ENCODE measurements at places on chromosomes 6 and 20. TPM values are rescaled to one million over a fixed set of nuclear protein-coding genes. Genes with fewer than 3 reads are reported as not detected.

GRCh38 chr20:36197271-36197670 is 39.0 kb upstream of the AAR2 start:
- DNase-seq = no peak

DNA sequence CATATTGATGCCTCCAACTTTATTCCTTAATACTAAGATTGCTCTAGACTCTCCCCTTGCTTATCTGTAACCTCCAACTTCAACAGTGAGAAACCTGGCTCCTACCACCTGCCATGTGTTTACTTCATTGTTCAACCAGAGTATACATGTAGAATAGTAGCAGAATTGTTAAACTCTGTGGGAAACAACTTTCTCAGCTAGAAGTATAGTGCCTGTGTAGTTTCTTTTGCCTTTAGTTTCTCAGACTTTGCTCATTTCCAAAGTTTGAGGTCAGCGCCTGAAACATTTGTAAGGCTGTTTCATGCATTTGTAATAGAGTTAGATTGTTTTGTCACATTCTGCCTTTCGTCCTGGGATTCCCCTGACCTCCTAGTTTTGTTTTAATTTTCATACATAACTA is 34.9 kb upstream of the HECA start:
- DNase-seq = no peak

The DPPA5 gene
- not detected for total RNA-seq

The MYBL2 gene
- total RNA-seq = 0.24 TPM

DNA sequence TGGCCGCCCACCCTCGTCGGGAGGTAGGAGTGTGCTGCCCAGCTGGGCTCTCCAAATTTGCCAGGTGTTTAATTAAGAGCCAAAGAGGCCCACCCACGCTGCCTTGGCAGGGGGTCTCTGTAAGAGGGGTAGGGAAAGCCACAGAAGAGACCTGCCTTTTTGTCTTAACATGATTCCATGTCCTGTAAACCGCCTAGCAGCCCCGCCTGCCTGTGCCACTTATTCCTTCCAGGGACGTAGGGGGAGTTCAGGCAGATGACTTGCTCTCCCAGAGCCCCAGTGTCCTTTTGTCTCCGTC is 2.1 kb downstream of the FAM210B start:
- DNase-seq = no peak

DNA sequence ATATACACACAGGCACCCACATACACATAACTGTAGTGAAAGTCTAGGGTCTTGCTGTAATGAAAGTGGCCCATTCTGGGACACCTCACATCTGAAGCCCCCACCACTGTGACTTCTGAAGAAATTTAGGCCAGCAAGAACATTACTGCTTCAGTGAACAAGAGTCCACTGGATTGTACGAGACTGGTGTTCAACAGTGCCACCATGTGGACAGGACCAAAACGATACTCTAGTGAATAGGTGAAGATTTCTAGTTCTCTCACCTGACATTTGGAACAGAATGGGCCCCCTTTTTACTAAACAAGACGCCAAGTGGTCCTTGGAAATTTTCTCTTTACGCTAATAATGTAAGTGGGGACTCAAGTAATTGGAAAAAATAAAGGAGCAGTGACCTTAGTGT is 156.9 kb downstream of the MAFB start:
- DNase-seq = no peak

GRCh38 chr6:54516321-54516720 is 208.1 kb downstream of the TINAG start:
- no peak for DNase-seq

The CST5 gene
- not detected for total RNA-seq

DNA sequence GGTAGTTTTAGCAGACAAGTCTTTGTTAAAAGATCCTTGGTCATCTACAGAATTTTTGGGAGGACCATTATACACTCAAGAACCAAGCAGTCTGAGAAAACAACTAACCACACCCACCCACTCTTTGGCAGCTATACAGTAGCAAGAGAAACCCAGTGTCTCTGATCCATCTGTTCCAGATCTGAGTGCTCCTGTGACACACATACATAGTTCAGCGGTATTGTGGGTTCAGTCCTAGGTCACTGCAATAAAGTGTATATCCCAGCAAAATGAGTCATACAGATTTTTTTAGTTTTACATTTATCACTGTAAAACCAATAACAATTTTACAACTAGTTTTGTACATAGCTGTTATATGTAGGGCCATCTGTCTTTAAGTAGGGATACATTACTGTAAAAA is 47.4 kb upstream of the PAK5 start:
- DNase-seq = peak; percentile 19

The TSPO2 gene
- not detected for total RNA-seq

DNA sequence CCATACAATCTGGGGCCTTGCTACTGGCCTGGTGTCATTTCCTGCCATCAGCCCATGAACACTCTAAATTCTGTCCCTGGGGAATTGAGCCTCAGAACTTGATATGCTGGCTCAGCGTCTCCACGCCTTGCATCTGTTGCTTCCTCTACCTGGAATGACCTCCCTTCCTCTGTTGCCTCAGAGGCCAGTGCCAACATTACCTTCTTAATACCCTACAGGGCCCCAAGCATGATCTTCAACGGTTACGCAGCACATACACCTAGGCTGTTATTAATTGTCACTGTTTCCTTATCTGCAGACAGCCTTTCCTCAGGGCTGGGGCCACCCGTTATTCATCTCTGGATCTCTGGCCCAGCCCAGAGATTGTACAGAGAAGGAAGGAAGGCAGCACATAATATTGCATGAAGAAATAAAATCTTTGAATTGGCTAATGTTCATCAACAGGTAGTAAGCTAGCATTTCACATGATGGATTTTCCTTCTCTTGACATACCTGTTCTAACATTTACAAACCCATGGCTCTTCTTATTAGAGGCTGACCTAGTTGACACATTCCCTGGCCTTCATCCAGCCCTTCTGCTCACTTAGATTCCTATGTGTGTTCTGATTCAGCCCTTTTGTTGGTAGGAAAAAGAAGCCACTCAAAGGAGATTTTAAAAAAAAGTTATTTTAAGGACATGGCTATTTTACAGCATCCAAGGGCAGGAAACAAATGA is 8.4 kb upstream of the RNF182 start:
- DNase-seq = no peak

DNA sequence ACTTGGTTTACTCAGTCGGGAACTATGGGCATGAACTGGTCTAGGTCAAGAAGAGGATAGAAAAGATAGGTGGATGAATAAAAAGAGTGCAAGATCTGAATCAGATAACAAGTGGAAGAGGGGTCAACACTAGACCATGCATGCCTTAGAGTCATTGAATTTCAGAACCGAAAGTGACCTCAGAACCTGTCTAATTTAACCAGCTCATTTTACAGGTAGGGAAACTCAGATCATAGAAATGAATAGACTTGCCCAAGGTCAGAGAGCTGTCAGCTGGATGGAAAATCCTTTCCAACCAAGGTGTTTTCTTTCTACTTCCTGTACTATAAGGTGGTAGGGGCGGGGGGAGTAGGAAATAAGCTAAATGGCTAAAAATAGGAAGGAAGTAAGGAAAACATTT is 121.4 kb upstream of the ADGRF1 start:
- DNase-seq = no peak

- DNase-seq = no peak
Measured at GRCh38 chr6:12614456-12614855, 102.1 kb upstream of the PHACTR1 start.

GRCh38 chr20:2327620-2328555 is 32.1 kb downstream of the TGM3 start:
- DNase-seq = no peak

- no peak for DNase-seq
Measured at GRCh38 chr20:2305479-2305878, 9.7 kb downstream of the TGM3 start.

DNA sequence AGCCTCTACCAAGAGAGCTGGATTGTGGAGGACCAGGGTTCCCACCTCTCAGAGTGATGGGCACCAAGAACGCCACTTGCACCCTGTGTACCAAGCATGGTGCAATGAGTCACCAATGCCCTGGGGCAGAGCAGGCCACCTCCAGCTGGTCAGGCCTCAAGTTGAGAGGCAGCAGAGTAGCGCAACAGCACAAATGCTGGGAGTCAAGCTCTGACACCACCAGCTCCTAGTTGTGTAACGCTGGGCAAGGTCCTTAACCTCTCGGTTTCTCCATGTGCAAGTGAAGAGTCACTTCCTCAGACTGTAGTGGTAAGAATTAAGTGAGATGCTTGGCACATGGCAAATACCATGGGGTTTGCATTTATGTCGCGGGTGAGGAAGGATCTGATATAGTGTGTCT is 25.6 kb downstream of the GFOD1 start:
- DNase-seq = no peak

GRCh38 chr6:103264020-103264419 is 1595.7 kb downstream of the HACE1 start:
- DNase-seq = no peak

- no peak for DNase-seq
Measured at GRCh38 chr6:6823568-6824224, 235.2 kb downstream of the LY86 start.

The CD109 gene
- 37.6 TPM for total RNA-seq

DNA sequence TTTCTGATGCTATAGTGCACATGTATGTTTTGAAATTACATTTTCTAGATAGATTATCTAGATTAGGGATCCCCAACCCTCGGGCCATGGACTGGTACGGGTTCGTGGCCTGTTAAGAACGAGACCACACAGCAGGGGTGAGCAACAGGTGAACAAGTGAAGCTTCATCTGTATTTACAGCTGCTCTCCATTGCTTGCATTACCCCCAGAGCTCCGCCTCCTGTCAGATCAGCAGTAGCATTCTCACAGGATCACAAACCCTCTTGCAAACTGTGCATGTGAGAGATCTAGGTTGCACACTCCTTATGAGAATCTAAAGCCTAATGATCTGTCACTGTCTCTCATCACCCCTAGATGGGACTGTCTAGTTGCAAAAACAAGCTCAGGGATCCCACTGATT is 10.4 kb downstream of the CEP57L1 start:
- DNase-seq = no peak

DNA sequence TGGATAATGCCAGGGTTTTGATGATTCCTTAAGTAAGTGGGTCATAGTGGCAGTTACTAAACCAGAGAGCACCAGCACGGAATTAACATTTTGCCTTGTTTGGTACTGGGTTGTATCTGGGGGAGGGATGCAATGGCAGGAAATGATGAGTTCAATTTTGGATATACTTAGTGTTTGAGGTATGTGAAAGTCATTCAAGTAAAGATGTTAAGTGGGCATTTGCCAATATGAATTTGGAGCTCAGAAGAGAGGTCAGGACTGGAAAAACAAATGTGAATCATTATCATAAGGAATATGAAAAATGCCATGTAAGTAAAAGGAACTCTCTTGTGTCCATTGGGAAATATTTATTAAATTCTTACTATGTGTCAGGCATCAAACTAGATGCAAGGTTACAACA is 6.2 kb downstream of the PXT1 start:
- no peak for DNase-seq

DNA sequence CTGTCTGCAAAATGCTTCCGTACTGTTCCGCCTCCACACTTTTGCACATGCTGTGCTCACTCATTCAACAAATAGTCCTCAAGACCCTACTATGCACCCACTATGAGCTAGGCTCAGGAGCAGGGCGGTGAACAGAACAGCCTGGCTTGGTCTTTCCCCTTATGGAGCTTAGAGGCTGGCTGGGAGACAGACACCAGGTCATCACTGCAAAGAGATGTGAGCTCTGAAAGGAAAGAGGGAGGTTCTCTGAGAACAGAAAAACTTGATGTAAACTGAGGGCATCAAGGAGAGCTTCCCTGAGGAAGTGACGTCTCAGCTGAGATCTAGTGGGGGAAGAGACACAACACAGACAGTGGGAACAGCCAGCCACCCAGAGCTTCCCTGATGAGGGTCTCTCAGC is 31.0 kb upstream of the TGM2 start:
- DNase-seq = no peak
